Lower lobe of right lung (tissue), 2 donors: ENCODE measurements at places on chromosomes 1 and 21. TPM values are rescaled to one million over a fixed set of nuclear protein-coding genes. Genes with fewer than 3 reads are reported as not detected.

DNA sequence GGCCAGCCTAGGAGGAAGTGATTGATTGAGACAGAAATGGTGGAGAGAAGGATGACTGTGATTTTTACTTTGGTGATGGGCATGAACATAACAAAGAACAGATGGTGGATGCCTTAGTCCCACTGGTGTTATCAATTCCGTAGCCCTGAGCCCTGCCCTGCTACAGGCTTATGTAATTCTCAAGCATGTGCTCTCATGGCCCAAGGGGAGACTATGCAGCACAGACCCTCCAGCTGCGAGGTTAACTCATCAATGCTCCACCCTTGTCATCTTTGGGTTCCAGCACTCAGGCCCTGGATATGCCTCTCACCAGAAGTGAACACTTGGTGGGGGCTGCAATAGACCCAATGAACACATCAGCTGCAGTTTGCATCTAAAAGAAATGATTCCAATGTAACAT is 62.7 kb upstream of the LRRC8D start:
- H3K36me3 ChIP-seq, result no peaks in the 10 kb centered on the region
- peak overlapping the region; percentile 20 for H3K4me3 ChIP-seq
- H3K27ac ChIP-seq, result peak overlapping the region; percentile 64
- H3K4me1 ChIP-seq, result peaks cover 79% of the 10 kb centered on the region

- H3K4me1 ChIP-seq, result peaks cover 9% of the 10 kb centered on the region
- H3K27me3 ChIP-seq, result no peaks in the 10 kb centered on the region
- no peaks in the 10 kb centered on the region for H3K36me3 ChIP-seq
- no peak overlapping the region for H3K4me3 ChIP-seq
- DNase-seq, result no peak
Measured at GRCh38 chr1:64006276-64007051, 197.0 kb upstream of the UBE2U start.

DNA sequence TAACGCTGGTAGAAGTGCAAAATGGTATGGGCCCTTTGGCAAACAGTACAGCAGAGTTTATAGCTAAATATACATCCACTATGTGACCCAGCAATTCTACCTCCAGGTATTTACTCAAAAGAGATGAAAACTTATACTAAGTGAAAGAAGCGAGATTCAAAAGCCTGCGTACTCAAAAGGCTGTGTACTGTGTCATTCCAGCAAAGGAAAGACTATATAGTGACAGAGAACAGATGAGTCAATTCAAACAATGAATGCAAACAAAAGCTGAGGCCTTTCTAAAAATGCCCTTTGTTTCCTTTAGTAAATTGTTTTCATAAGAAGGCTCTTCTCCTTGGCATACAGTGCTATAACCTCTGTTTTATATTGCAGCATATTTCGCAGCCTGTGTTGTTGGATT is 268.8 kb upstream of the CSF3R start:
- no peak overlapping the region for H3K27ac ChIP-seq
- no peak for DNase-seq
- no peaks in the 10 kb centered on the region for H3K36me3 ChIP-seq

DNA sequence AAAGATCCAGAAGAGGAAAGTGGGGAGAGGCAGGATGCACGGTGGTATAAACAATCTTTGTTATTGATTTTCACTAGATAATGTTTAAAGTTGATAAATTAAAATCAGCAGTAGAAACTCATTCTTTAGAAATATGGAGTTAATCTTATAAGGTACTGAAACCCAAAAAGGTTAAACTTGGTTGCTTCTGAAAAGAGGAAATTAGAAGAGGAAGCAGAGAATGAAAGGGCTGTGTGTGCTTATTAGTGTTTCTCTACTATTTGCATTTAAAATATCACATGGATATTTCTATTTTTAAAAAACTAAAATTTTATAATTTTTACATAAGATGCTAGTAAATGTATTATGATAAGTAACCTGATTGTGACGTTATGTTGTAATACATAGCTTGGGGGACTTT is 24.4 kb downstream of the C1orf141 start:
- H3K36me3 ChIP-seq, result no peaks in the 10 kb centered on the region
- H3K4me3 ChIP-seq, result no peak overlapping the region
- no peak for DNase-seq

Gene CACNA1S
- total RNA-seq, result 0.06 TPM

GRCh38 chr21:45979651-45980050 is 1.9 kb upstream of the COL6A1 start:
- H3K27ac ChIP-seq, result no peak overlapping the region
- no peaks in the 10 kb centered on the region for H3K36me3 ChIP-seq
- peak; percentile 19 for DNase-seq
- H3K27me3 ChIP-seq, result peaks cover 14% of the 10 kb centered on the region
- no peak overlapping the region for H3K4me3 ChIP-seq

GRCh38 chr1:224068458-224069072 is 45.3 kb upstream of the FBXO28 start:
- H3K27me3 ChIP-seq, result no peaks in the 10 kb centered on the region
- no peak overlapping the region for H3K4me3 ChIP-seq
- DNase-seq, result no peak
- H3K4me1 ChIP-seq, result no peaks in the 10 kb centered on the region
- H3K36me3 ChIP-seq, result no peaks in the 10 kb centered on the region

Gene COPA
- total RNA-seq, result 136 TPM

GRCh38 chr1:23249787-23250454 is 32.6 kb upstream of the HTR1D start:
- H3K36me3 ChIP-seq, result no peaks in the 10 kb centered on the region
- DNase-seq, result no peak

DNA sequence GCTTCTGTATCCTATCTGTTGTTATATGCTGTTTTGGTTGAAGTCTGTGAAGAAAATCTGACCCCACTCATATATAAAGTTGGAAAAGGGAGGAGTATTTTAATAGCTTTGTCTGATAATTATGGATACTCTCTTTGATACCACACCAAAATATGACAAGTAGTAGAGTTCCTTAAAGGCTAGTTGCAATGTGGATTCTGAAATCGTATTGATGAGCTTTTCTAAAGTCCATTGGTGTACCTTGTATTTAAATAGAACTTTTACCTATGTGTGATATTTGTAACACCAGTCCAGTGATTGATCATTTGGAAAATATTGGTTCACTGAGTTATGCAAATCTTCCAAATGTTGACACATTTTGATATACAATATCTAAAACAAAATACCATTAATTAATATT is 7.7 kb downstream of the GAS5 start:
- no peak overlapping the region for H3K27ac ChIP-seq
- DNase-seq, result no peak
- H3K4me3 ChIP-seq, result no peak overlapping the region
- H3K27me3 ChIP-seq, result no peaks in the 10 kb centered on the region

- H3K27me3 ChIP-seq, result no peaks in the 10 kb centered on the region
- H3K4me3 ChIP-seq, result no peak overlapping the region
- peak; percentile 25 for DNase-seq
- H3K4me1 ChIP-seq, result peaks cover 16% of the 10 kb centered on the region
Measured at GRCh38 chr1:154988058-154988954, 5.1 kb upstream of the LENEP start.

Gene EDN2
- 2.1 TPM for total RNA-seq

GRCh38 chr1:210711825-210712612 is 383.3 kb downstream of the HHAT start:
- H3K4me3 ChIP-seq, result no peak overlapping the region
- no peaks in the 10 kb centered on the region for H3K36me3 ChIP-seq
- no peak overlapping the region for H3K27ac ChIP-seq
- no peaks in the 10 kb centered on the region for H3K4me1 ChIP-seq
- H3K27me3 ChIP-seq, result no peaks in the 10 kb centered on the region
